ENCODE measurements at places on chromosomes 16 and 17.

- no peak overlapping the region for H3K27ac ChIP-seq
- H3K4me1 ChIP-seq = peaks cover 11% of the 10 kb centered on the region
- H3K27me3 ChIP-seq = peaks cover 37% of the 10 kb centered on the region
- DNase-seq = no peak
- H3K36me3 ChIP-seq = no peaks in the 10 kb centered on the region
- no peak overlapping the region for H3K4me3 ChIP-seq
These were observed 4.8 kb upstream of the SEZ6 start for GRCh38 chr17:29010586-29010985.

DNA sequence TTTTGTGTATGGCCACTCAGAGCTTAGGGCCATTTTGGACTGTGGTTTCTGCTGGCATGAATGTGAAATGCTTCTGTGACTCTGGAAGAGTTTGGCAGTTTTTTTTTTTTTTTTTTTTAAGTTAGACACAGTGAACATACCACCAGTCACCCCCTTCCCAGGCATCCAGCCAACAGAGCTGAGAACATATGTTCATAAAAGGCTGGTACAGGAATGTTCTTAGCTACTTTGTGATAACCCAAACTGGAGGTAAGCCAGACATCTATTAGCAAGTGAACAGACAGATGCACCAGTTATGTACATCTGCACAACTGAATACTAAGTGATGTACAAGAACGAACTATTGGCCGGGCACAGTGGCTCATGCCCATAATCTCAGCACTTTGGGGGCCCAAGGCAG, 92.7 kb downstream of the ABCC1 start:
- peak overlapping the region; percentile 35 for H3K27ac ChIP-seq
- no peak for DNase-seq
- H3K4me1 ChIP-seq = peaks cover 4% of the 10 kb centered on the region
- H3K36me3 ChIP-seq = peaks cover 16% of the 10 kb centered on the region
- no peaks in the 10 kb centered on the region for H3K27me3 ChIP-seq
- H3K4me3 ChIP-seq = no peak overlapping the region

GRCh38 chr17:42908872-42909700, 8.5 kb downstream of the G6PC1 start:
- no peak overlapping the region for H3K4me3 ChIP-seq
- no peak for DNase-seq
- no peaks in the 10 kb centered on the region for H3K4me1 ChIP-seq
- no peaks in the 10 kb centered on the region for H3K36me3 ChIP-seq
- H3K27ac ChIP-seq = no peak overlapping the region

DNA sequence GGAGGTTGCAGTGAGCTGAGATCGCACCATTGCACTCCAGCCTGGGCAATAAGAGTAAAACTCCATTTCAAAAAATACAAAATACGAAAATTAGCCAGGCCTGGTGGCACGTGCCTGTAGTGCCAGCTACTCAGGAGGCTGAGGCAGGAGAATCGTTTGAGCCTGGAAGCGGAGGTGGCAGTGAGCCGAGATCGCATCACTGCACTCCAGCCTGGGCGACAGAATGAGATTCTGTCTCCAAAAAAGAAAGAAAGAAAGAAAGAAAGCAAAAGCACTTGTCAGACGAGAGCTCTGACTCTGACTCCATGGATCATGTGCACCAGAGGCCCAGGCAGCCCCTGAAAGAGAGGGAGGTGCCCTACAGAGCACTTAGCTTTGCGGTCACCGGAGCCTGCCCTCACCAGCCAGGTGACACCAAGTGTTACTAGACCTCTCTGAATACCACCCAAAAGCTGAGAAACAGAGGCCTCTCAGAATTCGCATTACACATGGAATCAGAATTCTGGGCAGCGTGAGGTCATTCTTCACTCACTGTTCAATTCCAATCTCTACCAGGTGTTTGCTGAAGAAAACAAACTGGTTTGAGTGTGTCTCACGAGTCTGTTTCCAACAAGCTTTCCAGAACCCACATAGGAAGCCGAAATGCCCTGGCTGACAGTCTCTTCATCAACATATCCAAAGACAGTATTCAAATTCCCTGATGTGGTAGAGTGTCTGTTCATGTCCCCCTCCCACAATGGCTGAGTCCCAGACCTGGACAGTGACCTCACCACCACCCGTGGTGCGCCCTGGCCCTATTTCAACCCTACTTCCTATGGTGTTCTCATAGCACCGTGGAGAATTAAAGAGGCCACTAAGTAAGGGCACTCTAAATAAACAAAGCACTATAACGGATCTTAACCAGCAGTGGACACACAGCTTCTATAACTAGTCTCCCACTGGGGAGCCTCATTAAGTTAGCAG, 1.5 kb downstream of the FLCN start:
- no peak for DNase-seq
- no peaks in the 10 kb centered on the region for H3K36me3 ChIP-seq
- no peaks in the 10 kb centered on the region for H3K27me3 ChIP-seq
- peak overlapping the region; percentile 96 for H3K4me3 ChIP-seq
- H3K27ac ChIP-seq = peak overlapping the region; percentile 99

DNA sequence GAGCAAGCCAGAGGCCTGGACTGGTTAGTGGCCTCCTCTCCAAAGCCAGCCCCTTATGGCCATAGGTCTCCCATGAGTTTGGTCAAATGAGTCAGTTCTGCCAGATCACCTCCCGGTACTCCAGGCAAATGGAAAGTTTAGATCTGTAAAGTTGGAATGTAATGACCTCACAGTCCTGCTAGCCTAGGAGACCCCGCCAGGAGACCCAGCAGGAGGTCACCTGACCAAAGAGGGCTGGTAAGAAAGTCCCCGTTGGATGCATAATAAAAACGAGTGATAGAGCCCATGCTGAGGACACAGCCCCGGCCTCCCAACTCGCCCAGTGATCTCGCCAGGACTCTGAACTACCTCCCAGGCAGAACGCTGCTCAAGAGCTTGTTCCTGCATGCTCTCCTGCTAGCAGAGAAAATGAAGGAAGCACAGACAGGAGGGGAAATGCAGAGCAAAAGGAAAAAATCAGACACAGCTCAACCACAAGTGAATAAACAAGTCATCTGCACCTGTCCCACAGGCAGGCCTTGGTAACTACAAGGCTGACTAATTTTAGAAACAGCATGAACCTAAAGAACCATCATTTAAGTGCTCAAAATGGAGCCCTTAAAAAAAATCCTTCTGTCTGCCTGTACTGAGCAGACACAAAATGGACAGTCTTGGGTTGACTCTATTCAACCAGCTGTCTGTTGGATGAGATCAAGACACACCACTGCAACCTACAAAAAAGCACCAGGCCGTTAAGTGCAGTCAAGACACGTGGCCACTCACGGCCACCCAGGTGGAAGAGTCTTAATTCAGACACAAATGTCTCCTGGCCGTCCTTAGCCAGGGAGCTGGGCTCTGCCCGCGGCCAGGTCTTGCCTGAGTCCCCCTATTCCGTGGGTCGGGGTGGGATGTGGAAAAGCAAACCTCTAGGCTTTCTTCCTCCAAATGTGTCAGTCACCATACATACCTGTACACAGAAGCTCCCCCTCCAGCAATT, 9.2 kb downstream of the CDIP1 start:
- H3K36me3 ChIP-seq = peaks cover 4% of the 10 kb centered on the region
- no peaks in the 10 kb centered on the region for H3K27me3 ChIP-seq

GRCh38 chr16:8901320-8901861, 19.2 kb downstream of the LITAFD start:
- no peaks in the 10 kb centered on the region for H3K27me3 ChIP-seq
- DNase-seq = no peak
- H3K4me3 ChIP-seq = no peak overlapping the region
- peaks cover 7% of the 10 kb centered on the region for H3K36me3 ChIP-seq

GRCh38 chr17:1493291-1493980, 950 bp upstream of the MYO1C start:
- H3K36me3 ChIP-seq = no peaks in the 10 kb centered on the region
- no peak for DNase-seq
- peaks cover 37% of the 10 kb centered on the region for H3K4me1 ChIP-seq
- no peak overlapping the region for H3K4me3 ChIP-seq
- peaks cover 7% of the 10 kb centered on the region for H3K27me3 ChIP-seq

GRCh38 chr17:2282297-2282873, 21.2 kb downstream of the SMG6 start:
- H3K4me3 ChIP-seq = no peak overlapping the region
- DNase-seq = no peak
- H3K4me1 ChIP-seq = peaks cover 34% of the 10 kb centered on the region

GRCh38 chr16:88353691-88354090, 29.1 kb upstream of the ZNF469 start:
- no peaks in the 10 kb centered on the region for H3K4me1 ChIP-seq
- H3K27me3 ChIP-seq = no peaks in the 10 kb centered on the region
- no peaks in the 10 kb centered on the region for H3K36me3 ChIP-seq
- no peak overlapping the region for H3K4me3 ChIP-seq
- no peak overlapping the region for H3K27ac ChIP-seq
- DNase-seq = no peak

- H3K4me1 ChIP-seq = no peaks in the 10 kb centered on the region
- no peak overlapping the region for H3K4me3 ChIP-seq
These were observed 138.5 kb upstream of the TBX2 start for GRCh38 chr17:61261001-61261637.

DNA sequence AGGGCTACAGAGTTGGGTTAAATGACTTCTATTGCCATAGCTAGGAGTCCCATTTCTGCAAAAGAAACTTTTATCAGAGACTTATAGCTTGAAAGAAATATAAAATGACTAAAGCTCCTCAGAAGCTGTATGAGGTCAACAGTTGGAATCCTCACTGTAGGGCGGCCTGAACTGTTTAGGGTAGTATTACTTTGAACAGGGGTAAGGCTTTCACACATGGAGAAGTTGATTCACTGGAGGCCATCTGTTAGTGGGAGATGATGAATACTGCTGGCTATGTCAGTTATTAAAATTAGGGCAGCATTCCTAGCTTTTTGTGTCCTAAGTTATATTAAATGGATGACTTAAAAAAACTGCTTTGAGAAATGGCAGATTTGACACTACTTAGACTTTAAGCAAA, 6.0 kb downstream of the TTC19 start:
- no peaks in the 10 kb centered on the region for H3K27me3 ChIP-seq
- no peak overlapping the region for H3K4me3 ChIP-seq
- H3K27ac ChIP-seq = no peak overlapping the region
- DNase-seq = no peak
- peaks cover 67% of the 10 kb centered on the region for H3K36me3 ChIP-seq
- H3K4me1 ChIP-seq = peaks cover 33% of the 10 kb centered on the region

- peak within 1 kb of the TSS; percentile 81 for H3K4me3 ChIP-seq
- H3K27ac ChIP-seq = no peak within 1 kb of the TSS
- H3K27me3 ChIP-seq = peaks cover 12% of the 10 kb centered on the region
- H3K4me1 ChIP-seq = peaks cover 16% of the 10 kb centered on the region
- no peaks in the 10 kb centered on the region for H3K36me3 ChIP-seq
These were observed at the start of gene OSGIN1 for GRCh38 chr16:83952940-83953795. Gene OSGIN1 (plus strand): TSS chr16:83953240. CDS start chr16:83957672, 4,432 bp downstream.

- no peak overlapping the region for H3K27ac ChIP-seq
- no peak for DNase-seq
- H3K27me3 ChIP-seq = peaks cover 3% of the 10 kb centered on the region
- H3K4me3 ChIP-seq = no peak overlapping the region
- no peaks in the 10 kb centered on the region for H3K36me3 ChIP-seq
These were observed 86.7 kb downstream of the MYH11 start for GRCh38 chr16:15770107-15770506.

GRCh38 chr16:65119435-65119834, 2.4 kb downstream of the CDH11 start:
- H3K27ac ChIP-seq = no peak overlapping the region
- H3K4me1 ChIP-seq = no peaks in the 10 kb centered on the region
- H3K36me3 ChIP-seq = peaks cover 3% of the 10 kb centered on the region
- peaks cover 24% of the 10 kb centered on the region for H3K27me3 ChIP-seq
- H3K4me3 ChIP-seq = no peak overlapping the region
- no peak for DNase-seq

DNA sequence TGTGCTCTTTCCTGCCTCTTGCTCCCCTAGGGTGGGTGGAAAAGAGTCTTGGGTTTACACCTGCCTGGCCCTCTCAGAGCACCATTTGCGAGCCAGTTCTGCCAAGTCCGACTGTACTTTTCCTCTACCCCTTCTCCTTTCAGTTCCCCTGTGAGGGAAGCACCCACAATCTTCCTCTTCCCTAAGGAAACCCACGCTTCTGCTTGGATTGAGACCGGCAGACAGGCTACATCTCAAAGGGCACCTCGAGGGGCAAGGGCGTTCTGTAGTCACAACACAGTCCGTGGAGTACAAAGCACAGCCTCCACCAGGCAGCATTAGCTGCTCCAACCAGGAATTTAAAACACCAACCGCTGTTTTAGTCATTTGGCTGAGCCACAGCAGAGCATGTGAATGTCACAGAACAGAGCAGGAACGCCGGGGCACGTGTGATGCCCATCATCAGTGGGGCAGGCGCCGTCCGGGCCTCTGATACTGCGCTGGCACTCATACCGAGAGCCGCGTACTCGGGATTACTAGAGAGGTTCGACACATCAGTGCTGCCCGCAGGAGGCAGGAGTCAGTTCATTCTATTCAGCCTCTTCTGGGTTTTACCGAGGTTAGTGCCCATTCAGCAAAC, 13.7 kb upstream of the MNT start:
- no peak overlapping the region for H3K4me3 ChIP-seq
- no peak for DNase-seq
- peaks cover 5% of the 10 kb centered on the region for H3K4me1 ChIP-seq
- H3K36me3 ChIP-seq = peaks cover 2% of the 10 kb centered on the region

- H3K27me3 ChIP-seq = peaks cover 11% of the 10 kb centered on the region
- no peak for DNase-seq
- no peaks in the 10 kb centered on the region for H3K36me3 ChIP-seq
- H3K27ac ChIP-seq = no peak overlapping the region
These were observed 159.8 kb downstream of the COPRS start for GRCh38 chr17:31699281-31699680.

GRCh38 chr17:13542636-13543035, 59.1 kb downstream of the HS3ST3A1 start:
- no peak for DNase-seq
- H3K36me3 ChIP-seq = no peaks in the 10 kb centered on the region
- H3K4me3 ChIP-seq = no peak overlapping the region
- H3K27ac ChIP-seq = no peak overlapping the region

GRCh38 chr17:82177761-82178498, 34.7 kb downstream of the CCDC57 start:
- no peaks in the 10 kb centered on the region for H3K4me1 ChIP-seq
- H3K27ac ChIP-seq = no peak overlapping the region
- H3K36me3 ChIP-seq = no peaks in the 10 kb centered on the region
- no peaks in the 10 kb centered on the region for H3K27me3 ChIP-seq

- DNase-seq = no peak
- no peak overlapping the region for H3K27ac ChIP-seq
- H3K36me3 ChIP-seq = no peaks in the 10 kb centered on the region
- H3K27me3 ChIP-seq = peaks cover 59% of the 10 kb centered on the region
- no peaks in the 10 kb centered on the region for H3K4me1 ChIP-seq
These were observed 5.5 kb downstream of the USP6 start for GRCh38 chr17:5121186-5121841.
